ENCODE measurements at places on chromosomes 5 and 9. TPM values are rescaled to one million over a fixed set of nuclear protein-coding genes. Genes with fewer than 3 reads are reported as not detected.

DNA sequence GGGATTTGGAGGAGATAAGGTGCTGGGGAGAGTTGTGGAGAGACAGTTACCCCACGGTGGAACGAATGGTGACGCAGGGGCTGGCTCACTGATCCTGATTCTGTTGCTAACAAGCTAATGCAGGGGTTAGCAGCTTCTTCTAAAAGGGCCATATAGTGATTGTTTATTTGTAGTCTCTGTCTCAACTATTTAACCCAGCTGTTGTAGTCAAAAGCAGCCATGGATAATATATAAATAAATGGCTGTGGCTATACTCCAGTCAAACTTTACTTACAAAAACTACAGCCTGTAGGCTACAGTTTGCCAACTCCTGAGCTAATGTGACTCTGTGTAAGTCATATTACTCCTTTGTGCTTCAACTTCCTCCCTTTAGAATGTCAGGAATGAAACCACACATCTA, 21.8 kb downstream of the STOM start:
- no peak overlapping the region for H3K27ac ChIP-seq
- H3K27me3 ChIP-seq: no peaks in the 10 kb centered on the region
- H3K4me1 ChIP-seq: peaks cover 28% of the 10 kb centered on the region
- no peak overlapping the region for H3K4me3 ChIP-seq
- no peak for DNase-seq
- H3K36me3 ChIP-seq: peaks cover 30% of the 10 kb centered on the region

GRCh38 chr5:176980818-176981217, 25.8 kb downstream of the UIMC1 start:
- peaks cover 22% of the 10 kb centered on the region for H3K36me3 ChIP-seq
- no peaks in the 10 kb centered on the region for H3K27me3 ChIP-seq
- DNase-seq: no peak
- H3K4me3 ChIP-seq: no peak overlapping the region
- peaks cover 9% of the 10 kb centered on the region for H3K4me1 ChIP-seq
- H3K27ac ChIP-seq: no peak overlapping the region

Gene DIAPH1
- total RNA-seq: 211 TPM

DNA sequence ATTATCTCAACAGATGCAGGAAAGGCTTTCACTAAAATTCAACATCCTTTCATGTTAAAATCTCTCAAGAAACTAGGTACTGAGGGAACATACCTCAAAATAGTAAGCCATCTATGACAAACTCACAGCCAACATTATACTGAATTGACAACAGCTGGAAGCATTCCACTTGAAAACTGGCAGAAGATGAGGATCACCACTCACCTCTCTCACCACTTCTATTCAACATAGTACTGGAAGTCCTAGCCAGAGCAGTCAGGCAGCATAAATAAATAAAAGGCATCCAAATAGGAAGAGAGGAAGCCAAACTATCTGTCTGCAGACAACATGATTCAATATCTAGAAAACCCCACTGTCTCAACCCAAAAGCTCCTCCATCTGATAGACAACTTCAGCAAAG, 203.6 kb upstream of the GRAMD2B start:
- H3K27ac ChIP-seq: no peak overlapping the region
- H3K36me3 ChIP-seq: no peaks in the 10 kb centered on the region
- H3K4me3 ChIP-seq: no peak overlapping the region
- DNase-seq: no peak

Gene ADAM19
- total RNA-seq: 33.9 TPM
